ENCODE measurements at places on chromosomes 7 and 10.

DNA sequence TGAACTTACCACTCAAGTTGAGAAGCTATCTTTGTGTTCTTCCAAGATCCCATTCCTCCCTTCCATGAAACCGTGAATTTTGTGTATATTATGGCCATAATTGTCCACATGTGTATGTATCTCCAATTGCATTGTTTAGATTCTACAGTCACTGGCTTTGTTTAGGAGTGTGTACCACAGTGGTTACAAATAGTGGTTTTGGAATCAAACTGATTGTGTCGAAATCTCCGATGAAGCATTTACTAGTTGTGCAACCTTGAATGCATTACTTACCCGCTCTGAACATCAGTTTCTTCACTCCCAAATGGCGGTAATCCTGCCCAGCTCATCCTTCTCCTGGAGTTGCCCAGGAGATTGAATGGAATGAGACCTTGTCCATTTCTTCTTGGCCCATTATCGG is 145.0 kb upstream of the ZNF32 start:
- DNase-seq, result no peak

DNA sequence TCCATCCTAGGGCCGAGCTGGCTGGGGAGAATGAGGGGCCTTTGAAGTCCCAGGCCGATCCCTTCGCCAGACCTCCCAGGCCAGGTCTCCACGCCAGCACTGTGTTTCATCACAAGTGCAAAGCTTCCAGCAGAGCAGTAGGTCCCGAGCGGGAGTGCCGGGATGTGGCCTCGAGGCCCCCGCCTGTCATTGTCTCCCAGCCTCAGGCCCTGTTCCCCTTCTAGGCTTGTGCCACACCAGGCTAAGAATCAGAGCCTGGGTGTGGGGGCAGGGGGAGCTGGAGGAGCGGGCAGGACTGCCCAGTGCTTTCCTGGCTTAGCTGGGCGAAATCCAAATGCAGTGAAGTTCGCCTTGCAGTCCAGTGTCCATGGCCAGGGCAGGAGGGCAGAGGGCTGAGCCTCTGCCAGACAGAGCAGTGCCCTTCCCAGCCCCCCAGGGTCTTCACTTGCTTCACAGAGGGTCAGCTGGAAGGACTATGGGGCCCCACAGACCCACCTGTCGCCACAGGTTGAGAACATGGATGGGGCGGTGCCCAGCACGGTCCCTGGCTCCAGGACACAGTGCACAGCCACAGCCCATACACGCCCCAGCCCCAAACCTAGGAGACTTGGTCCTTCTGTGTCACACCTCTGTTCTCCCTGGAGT is 20.2 kb upstream of the PFKFB3 start:
- DNase-seq, result no peak

GRCh38 chr7:114885836-114886235 is 36.1 kb upstream of the MDFIC start:
- DNase-seq, result no peak

DNA sequence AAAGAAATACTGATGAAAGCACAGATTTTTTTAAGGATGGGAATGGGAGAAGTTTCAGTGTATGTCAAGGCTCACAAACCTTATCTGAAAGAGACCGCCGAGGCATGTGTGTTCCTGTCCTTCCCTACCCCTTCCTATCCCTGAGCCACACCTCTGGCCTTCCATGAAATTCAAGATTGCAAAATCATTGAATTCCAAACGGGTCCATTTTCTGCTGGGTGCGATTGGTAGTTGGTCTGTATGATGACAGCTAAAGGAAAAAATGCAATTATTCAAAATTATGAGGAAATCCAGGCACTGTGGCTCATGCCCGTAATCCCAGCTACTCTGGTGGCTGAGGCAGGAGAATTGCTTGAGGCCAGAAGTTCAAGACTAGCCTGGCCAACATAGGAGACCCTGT is 170.1 kb downstream of the ARHGAP12 start:
- DNase-seq, result no peak

GRCh38 chr10:49058463-49059255 is 56.7 kb downstream of the VSTM4 start:
- no peak for DNase-seq

GRCh38 chr7:47710201-47710935 is 128.5 kb upstream of the TNS3 start:
- no peak for DNase-seq

DNA sequence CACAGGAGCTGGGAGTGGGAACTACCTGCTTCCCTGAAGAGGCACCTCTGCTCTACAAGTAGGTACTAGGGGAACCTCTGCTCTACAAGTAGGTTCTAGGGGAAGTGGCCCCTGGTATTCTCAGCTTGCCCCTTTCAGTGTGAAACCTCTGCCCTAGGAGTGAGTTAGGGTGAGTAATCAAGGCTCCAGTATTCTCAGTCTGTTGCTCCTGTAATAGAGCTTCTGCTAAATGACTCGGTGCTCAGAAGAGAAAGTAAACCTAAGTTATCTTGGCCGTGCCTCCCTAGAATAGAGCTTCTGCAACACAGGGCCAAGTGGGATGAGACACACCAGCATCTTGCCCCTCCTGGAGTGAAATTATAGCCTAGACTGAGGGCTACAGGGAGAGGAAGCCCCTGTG is 13.4 kb upstream of the RASSF4 start:
- no peak for DNase-seq

- DNase-seq, result no peak
These were observed 347.1 kb upstream of the NRP1 start for GRCh38 chr10:33681595-33681994.

DNA sequence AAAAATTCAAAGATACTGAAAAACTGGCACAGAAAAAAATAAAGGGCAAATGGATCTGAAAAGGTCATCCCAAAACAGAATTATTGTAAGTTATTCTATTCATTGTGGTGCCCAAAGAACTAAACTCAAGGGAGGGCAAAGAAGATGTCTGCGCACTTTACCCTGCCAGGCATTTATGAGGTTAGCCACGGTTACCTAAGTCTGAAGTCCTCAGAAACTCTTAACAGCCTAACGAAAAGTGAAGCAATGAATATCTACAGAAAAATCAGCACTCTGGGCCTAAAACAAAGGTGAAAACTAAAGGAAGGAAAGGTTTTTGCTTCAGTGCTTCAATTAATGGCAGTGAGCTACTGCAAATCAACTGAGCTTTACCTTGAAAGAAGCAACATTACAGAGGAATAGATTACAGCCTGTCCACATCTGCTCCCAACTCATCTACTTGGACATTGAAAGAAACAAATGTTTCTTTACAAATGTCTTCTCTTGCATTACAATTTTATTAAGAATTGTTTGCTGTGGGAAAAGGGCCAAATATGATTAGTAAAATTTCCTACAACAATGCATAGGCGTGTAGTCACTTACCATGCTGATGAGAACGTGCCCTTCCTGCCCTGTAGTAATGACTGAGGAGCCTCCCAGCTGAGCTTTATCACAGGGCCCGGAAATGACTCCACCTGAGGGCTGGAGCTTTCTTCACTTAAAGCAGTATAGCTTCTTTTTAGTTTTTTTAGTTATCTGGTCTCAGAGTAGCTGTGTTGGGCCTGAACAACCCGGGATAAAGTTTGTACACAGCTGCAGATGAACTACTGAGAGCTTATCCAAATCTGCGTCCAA is at the start of gene TUBAL3:
Gene TUBAL3 (minus strand): TSS at position 621 of the 834 bp plus-strand sequence. CDS start 36 bp downstream, at position 585.
- no peak for DNase-seq

- no peak for DNase-seq
These were observed 449.0 kb downstream of the ETV1 start for GRCh38 chr7:13540429-13540828.

- no peak for DNase-seq
These were observed 496.2 kb upstream of the FOXK1 start for GRCh38 chr7:4185721-4186512.

DNA sequence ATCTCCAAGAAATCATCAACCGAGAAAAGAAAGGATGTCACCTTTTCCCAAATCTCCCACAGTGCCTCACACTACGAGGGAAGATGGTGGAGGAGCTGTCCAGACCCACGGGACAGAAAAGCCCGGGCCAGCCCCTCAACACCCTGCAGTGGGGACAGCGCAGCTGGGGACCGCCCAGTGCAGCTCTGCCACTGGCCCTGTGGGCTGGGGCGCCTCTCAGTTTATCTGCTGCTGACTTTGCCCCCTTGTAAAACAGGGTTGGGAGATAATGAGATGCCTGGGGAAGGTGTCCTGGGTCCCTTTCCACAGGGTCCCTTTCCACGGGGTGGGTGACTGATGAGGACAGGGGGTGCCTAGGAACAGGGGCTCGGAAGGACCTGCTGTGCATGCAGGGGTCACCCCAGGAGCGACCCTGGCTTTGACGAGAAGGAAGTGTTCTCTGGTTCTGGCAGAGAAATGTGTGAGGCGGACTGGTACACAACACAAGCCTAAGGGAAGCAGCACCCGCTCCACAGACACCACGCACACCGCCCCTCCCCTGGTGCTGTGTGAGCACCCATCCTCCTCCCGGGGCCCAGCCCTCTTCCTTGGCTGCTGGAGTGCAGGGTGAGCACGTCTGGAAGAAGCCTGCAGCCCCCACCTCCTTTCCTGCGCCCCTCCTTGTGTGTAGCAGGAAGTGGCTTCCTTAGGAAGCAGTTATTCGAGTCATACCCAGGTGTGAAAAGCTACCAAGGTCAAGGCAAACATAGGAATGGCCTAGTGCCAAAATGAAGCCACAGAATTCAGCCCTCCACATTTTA is 339.9 kb downstream of the DNAJB6 start:
- no peak for DNase-seq

DNA sequence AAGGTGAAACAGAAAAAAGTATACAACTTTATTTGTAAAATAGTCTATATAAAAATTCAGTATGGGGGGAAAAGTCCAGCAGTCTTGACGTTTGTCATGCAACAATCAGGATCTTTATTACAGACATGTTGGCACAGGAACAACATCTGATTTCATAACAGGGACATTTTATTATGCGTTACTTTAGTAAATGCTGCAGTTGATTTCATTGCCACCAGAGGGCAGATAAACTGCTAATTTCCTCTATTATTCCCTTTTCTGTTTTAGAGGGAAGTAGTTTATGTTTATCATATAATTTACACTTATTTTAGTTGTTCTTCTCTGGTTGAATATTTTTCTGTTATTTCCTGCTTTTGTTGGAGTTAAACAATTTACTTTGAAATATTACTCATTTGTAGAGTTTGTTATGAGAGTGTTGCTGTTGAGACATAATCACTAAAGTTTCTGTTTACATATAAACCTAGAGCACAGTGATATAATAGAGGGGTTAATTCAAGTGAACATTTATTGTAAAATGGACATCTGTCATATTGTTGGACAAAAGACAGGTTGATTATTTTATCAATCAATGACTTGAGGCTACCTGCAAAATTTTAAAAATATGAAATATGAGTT is 3.3 kb downstream of the PLXDC2 start:
- DNase-seq, result no peak

GRCh38 chr10:13887761-13888160 is 301.0 kb downstream of the PRPF18 start:
- DNase-seq, result no peak

- no peak for DNase-seq
These were observed 59.8 kb downstream of the TMEM178B start for GRCh38 chr7:141133646-141134045.

- DNase-seq, result no peak
These were observed 45.8 kb upstream of the CARD11 start for GRCh38 chr7:3089493-3089892.

DNA sequence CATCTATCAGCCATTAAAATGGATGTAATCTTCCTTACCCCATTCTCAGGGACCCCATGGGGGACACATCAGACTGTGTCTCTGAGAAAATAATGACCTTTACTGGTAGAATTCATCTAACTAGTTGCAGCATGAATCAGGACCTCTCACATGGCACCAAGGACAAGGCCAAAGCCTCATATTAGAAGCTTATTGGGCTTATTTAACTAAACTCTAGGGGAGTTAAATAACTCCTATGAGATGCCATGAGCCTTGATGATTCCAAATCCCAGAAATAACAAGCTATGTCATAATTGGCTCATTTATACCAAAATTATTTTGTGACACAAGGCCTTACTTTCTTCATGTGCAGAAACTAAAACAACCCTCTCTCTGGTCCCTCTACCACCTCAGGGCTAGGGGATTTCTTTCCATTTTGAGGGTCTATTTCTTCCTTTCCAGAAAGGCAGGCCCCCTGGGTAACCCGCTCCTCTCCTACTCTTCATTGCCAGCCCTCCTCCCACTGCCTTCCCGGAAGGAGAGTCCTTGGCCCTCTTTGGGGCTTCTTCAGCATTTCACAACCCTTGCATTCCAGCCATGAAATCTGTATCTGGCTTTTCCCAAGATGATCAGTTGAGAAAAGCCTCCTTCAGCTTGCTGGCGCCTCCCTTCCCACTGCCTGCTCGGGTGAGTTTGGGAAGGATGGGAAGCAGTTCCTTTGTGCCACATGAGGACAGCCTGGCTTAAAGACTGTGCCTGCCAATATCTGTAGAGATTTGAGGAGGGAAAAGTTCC is 41.8 kb upstream of the TRIM8 start:
- DNase-seq, result no peak

DNA sequence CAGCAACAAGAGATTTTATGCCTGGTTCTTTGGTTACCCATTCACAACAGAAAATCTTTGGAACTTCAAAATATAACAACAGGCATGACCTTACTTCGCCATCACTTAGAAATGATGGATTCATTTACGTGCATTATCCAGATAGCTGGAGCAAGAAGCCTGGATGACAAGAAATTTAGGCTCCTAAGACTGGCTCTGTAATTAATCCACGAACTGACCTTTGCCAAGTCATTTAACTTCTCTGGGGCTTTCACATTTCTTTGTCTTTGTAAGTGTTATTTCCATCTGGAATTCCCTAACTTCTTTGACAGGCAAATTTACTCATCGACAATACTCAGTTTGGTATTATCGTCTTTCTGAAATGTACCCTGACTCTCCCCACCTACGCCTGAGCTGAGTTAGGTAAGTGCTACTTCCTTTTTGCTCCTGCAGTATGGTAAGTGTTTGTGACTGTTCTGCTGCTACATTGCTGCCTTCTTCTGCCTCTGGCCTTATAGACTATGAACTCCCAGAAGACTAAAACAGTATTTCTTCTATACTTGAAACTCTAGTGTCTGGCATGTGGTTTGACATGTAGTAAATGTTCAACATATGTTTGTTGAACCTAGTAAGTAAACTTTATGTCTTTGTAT is 5.5 kb upstream of the MDFIC start:
- no peak for DNase-seq

- no peak for DNase-seq
These were observed 3.8 kb downstream of the LDB3 start for GRCh38 chr10:86671985-86672710.

GRCh38 chr10:17452060-17452841 is 2.1 kb downstream of the ST8SIA6 start:
- no peak for DNase-seq

DNA sequence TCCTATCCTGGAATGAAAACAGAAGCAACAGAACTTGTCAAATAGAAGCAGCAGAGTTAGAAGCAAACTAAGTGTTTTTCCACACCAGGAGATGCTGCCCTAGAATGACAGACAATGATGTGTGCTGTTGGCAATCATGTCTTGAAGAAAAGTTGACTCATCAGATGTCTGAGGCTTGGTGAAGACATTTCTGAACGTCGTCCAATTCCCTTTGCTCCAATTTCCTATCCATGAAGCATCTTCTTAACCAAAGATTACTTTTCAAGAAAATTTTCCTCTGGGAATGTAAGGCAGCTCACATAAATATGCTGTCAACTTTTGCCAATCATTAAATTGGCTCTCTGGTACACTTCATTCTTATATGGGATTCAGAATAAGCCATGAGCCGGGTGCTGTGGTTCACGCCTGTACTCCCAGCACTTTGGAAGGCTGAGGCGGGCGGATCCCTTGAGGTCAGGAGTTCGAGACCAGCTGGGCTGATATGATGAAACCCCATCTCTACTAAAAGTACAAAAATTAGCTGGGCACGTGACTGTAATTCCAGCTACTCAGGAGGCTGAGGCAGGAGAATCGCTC is 34.6 kb downstream of the MALSU1 start:
- DNase-seq, result no peak
